Subcutaneous preadipocyte (primary cell): ENCODE measurements at places on chromosomes 7 and 10. TPM values are rescaled to one million over a fixed set of nuclear protein-coding genes. Genes with fewer than 3 reads are reported as not detected.

MBL2 gene
- not detected in 2 replicates for total RNA-seq

GRID2IP gene
- not detected in 2 replicates for total RNA-seq

PTPRN2 gene
- 0.20 and 0.37 TPM in 2 replicates for total RNA-seq

SEPTIN7 gene
- total RNA-seq = 124 and 127 TPM in 2 replicates

PTF1A gene
- total RNA-seq = not detected in 2 replicates

MYO1G gene
- under 0.01 TPM in 2 replicates for total RNA-seq

MYO3A gene
- total RNA-seq = not detected in 2 replicates

SLK gene
- 68.3 and 105 TPM in 2 replicates for total RNA-seq

PDZD7 gene
- 0.37 and 0.98 TPM in 2 replicates for total RNA-seq

ZNF511 gene
- total RNA-seq = 31.2 and 33.4 TPM in 2 replicates

H2BK1 gene
- not detected in 2 replicates for total RNA-seq
